ENCODE measurements at places on chromosomes 6 and 20.

DNA sequence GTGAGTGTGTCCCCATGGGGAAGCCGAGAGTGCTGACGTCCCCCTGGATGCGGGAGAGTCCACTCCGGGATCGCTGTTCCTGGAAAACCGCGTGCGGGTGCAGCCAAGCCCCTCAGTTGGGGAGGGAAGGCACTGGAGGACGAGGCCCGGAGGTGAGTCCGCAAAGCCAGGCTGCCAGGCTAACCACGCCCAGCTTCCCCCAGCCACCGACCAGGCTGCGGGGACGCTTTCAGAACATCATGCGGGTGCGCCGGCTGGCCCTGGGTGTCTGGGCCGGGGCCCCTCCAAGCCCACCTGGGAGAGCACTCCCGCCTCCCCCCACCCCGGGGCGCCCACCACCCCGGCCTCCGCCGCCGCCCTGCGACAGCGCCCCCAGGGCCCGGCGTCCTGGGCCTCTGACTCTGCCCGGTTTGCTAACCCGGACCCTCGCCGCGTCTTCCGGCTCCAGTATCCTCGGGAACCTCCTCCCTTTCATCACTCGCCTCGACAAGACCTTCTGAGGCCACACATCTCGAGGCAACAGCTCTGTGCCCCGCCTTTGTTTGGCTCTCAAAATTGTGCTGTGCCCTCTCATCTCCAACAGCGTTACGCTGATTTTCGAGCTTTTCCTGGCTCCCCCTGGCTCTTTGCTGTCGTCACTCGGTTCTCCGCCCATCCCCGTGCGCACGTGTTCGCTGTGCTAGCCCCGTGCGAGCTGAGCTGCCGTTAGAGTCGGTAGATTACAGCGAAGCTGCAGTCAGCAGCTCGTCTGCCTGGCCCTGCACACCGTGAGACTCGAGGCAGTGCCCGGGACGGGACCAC lies 47.1 kb upstream of the ENTPD6 start:
- DNase-seq: peak; percentile 41

- DNase-seq: no peak
These were observed 160.8 kb downstream of the C6orf58 start for GRCh38 chr6:127737768-127738167.

- no peak for DNase-seq
These were observed 1.8 kb downstream of the MOCS1 start for GRCh38 chr6:39932386-39932910.

GRCh38 chr6:30073489-30074235 lies 1.9 kb downstream of the RNF39 start:
- DNase-seq: no peak

Measured in fibroblast of skin of scalp (primary cell).